Fibroblast of pulmonary artery (primary cell): ENCODE measurements at places on chromosomes 5 and 9.

DNA sequence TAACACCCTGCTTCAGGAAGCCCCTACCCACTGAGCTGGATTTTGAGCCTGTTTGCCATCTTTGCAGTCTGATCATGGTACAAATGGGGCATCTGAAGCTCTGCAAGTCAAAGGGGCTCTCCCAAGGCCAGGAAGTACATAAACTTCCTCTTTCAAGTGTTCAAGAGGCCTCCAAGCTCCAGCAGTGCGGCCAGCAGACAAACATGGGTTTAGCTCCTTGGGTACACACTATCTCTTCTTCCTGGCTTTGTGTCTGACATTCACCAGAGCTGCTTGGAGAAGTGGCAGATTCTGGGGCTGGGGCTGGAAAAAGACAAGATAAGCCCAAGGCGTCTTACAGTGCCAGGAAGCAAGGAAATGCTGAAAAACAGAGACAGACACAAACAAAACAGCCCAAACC is 34.1 kb downstream of the LAMC3 start:
- peak; percentile 21 for DNase-seq

GRCh38 chr5:34674187-34674586 is 18.1 kb downstream of the RAI14 start:
- DNase-seq, result peak; percentile 97

GRCh38 chr5:9263656-9264055 is 282.2 kb downstream of the SEMA5A start:
- no peak for DNase-seq

GRCh38 chr5:73179730-73180129 is 6.7 kb downstream of the TMEM174 start:
- DNase-seq, result no peak

DNA sequence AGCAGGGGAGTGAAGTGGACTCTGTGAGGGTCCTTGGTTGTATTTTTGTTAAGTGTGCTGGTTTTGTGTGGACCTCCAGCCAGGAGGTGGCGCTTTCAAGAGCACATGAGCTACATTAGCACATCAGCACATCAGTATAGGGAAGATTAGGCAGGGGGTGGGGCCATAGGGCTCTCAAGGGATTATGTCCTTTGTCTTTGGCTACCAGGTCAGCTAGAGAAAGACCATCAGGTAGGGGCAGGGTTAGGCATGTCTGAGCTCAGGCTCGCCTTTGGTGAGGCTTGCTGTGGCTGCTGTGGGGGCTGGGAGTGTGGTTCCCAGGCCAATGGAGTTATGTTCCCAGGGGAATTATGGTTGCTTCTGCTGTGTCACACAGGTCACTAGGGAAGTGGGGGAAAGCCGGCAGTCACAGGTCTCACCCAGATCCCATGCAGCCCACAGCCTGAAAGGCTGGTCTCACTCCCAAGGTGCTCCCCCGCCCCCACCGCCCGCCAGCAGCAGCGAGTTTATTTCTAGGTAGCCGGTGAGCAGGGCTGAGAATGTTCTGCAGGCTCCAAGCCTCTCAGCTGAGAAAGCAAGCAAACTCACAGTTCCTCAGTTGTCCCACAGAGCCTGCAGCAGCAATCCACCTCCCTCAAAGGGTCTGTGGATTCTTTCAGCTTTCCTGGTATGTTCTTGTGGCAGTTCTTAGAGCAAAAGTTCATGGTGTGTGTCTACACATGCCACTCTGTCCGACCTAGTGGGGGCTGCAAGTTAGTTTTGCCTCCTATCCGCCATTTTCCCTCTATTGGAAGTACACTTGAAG is 13.7 kb downstream of the OR1J1 start:
- DNase-seq, result no peak

DNA sequence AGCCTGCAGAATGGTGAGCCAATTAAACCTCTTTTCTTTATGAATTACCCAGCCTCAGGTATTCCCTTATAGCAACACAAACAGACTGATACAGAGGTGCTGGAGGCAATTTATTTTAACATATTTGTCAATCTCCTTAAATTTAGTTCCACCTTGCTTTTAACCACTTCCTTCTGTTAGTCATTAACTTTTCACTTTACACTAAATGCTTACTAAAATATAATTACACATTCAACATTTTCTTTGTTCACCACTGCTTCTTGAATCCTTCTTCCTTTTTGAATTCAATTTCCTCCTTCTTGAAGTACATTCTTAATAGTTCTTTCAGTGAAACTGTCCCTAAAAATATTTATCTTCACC is 39.4 kb downstream of the LYRM7 start:
- DNase-seq, result no peak

DNA sequence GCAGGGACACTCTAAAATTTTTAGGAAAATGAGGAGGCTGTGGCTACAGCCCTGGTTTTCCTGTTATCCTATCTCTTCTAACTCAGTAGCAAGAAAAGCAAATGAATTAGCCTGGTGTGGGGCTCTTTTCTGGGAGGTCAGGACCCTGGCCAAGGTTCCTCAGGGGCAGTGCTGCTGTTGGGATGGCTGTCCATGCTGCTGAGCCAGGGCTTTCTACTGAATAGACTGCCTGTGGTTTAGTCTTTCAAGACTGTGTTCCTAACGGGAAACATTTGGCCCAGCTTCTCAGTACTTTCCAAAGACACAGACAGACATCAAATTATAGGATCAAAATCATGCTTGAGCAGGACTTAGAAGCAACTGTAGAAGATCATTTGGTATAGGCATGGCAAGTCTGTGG is 18.1 kb downstream of the TNC start:
- DNase-seq, result no peak

- no peak for DNase-seq
These were observed 78.2 kb upstream of the NR4A3 start for GRCh38 chr9:99743455-99743854.

DNA sequence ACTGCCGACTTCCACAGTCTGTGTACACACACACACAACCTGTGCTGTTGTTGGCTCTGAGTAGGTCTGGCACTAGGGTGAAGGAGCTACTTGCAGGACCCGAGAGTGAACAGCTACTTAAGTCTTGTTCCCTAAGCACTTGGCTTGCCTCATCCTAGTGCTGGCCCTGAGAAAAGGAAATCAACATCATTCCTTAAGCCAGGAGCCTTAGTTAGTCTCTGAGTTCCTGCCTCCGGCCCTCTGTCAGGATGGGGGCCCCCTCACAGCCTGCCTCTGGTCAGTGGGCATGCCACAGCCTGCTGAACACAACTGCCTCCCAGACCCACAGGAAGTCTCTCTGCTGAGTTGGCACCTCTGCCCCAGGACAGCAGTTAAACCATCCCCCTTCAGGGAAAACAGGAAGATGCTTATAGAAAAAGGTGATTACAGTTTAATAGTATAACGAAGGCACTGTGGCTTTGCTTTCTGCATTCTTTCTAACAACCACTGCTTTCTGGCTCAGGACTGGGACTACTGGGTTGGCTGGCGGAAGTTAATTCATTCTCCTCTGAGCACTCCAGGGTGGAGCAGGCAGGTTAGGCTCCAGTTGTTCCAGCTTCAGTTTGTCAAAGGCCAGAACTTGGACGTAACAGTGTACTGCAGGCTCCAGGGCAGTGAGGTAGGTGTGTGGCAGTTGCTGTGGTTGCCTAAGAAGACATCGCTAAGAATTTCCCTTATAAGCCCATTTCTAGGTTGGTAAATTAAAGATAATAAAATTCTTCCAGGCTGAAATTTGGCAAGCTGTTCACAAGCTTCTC is 2.8 kb downstream of the MAMDC2 start:
- DNase-seq, result peak; percentile 22

GRCh38 chr5:74231697-74232096 is 408.8 kb downstream of the ENC1 start:
- DNase-seq, result no peak

- DNase-seq, result no peak
These were observed 48.4 kb downstream of the GALNT10 start for GRCh38 chr5:154238776-154239481.

DNA sequence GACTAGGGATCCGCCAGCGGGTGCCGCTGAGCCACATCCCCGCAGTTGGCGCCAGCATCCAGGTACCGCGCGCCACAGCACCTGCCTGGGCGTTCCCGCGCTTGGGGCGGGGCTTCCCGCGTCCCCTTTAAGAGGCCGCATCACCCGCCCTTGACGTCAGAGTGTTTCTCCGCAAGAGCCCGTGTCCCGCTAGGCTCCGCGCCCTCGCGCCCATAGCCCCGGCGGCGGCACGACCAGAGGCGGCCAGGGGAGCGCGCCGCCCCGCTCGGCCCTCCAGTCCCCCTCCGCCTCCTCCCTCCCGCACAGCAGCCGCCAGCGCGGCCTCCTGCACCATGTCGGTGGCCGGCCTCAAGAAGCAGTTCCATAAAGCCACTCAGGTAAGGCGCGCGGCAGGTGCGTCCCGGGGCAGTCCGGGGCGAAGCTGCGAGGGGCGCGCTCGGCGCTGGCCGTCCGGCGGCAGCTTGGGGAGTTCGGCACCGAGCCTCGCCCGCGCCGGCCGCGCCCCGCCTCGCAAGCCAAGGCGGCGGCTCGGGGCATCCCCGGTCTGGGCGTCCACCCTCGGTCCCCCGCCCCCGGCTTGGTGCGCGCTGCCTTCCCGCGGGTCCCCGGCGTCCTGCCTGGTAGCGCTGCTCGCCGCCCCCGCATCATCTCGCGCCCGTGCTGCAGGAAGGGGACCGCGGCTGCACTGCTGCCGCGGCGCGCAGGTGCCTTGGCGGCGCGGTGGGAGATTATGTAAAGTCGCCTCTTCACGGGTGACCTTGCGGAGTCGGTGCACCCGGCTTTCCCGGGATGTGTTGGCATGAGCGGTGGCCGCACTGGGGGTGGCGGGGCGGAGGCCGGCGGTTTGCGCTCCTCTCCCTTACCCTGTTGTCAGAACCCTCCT is at the start of gene SH3GL2:
Gene SH3GL2, plus strand, starts transcription at position 156 of the 883 bp plus-strand sequence.
- DNase-seq, result peak; percentile 11

GRCh38 chr5:59189472-59190244 is 606.8 kb downstream of the RAB3C start:
- peak; percentile 65 for DNase-seq

- DNase-seq, result peak; percentile 83
These were observed 106.4 kb upstream of the ELL2 start for GRCh38 chr5:96067894-96068614.

DNA sequence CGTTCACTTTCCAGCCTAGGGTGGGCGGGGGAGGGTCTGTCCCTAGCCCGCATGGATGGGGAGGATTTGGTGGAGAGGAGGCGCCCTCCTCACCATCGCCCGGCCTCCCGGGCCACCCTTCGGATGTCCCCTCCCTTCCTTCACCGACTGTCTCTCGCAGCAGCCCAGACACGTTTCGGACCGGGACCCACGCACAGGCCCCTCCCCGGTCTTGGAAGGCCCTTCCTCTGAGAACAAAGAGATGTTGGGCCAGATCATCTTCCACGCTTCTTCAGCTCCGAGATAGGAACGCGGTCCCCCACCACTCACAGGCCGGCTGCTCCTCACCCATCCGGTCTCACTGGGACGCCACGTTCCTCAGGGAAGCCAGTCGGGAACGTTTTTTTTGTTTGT is 640 bp upstream of the DPM2 start:
- DNase-seq, result no peak

- DNase-seq, result peak; percentile 64
These were observed 232.8 kb upstream of the PTGER4 start for GRCh38 chr5:40446910-40447309.

GRCh38 chr5:148776780-148777179 is 49.6 kb upstream of the ADRB2 start:
- DNase-seq, result peak; percentile 51

DNA sequence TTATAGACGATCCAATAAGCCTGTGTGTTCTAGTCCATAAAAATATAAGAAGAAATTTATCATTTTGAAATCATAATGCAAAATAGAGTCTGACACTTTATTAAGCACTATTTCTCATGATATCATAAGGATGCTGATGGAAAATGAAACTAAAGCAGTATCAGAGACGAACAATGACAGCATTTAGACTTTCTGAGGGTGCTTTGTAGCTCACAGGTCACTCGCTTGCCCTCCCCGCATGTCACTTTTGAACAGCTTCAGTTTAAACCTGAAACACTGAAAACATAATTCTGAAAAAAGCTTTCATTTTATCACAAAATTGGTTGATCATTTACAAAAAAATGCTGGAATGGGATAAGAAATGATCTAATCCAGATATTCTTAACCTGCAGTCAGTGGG is 247.1 kb downstream of the EBF1 start:
- no peak for DNase-seq

- no peak for DNase-seq
These were observed 20.3 kb downstream of the QSOX2 start for GRCh38 chr9:136225366-136225747.

- DNase-seq, result no peak
These were observed 58.0 kb downstream of the SLC22A5 start for GRCh38 chr5:132427281-132428146.

- peak; percentile 79 for DNase-seq
These were observed 32.2 kb upstream of the ANGPTL2 start for GRCh38 chr9:127154390-127155191.

DNA sequence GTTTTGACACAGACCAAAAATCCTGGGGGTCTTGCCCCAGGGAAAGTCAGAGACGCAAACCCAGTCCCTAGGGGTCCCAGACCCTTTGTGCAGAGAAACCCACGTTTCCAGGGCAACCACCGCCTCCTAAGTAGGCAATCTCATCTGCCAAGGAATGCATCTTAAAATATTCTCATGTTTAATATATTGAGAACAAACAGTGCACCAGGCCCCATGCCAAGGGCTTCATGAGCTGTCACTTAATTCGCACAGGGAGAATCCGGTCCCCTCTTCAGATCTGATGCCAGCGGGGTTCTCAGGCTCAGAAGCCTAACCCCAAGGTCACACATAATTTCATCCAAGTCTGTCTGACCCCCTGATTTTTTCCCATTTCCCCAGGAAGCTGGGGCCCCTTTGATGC is 28.8 kb downstream of the CPLX2 start:
- no peak for DNase-seq

DNA sequence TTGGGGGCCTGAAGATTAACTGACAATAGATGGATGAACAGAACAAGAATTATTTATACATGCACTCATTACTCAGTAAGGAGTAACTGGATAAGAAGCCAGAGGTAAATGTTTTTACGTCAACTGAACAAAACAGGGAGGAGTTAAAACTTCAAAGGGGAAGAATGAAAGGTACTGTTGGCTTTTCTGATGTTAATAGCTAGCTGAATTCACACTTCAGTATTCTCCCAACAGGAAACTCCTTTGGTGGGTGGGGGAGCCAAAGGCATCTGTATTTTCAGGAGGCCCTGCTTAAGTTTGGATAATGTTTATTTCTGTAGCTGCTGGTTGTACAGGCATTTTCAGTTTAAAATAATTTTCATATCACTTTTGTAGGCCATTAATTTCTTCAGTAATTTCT is 23.2 kb upstream of the RFK start:
- no peak for DNase-seq

- no peak for DNase-seq
These were observed 49.5 kb upstream of the LRRC14B start for GRCh38 chr5:141761-142160.

- DNase-seq, result no peak
These were observed 82.6 kb downstream of the MED27 start for GRCh38 chr9:131997076-131997475.

GRCh38 chr9:129210125-129210524 is 32.1 kb upstream of the IER5L start:
- no peak for DNase-seq

DNA sequence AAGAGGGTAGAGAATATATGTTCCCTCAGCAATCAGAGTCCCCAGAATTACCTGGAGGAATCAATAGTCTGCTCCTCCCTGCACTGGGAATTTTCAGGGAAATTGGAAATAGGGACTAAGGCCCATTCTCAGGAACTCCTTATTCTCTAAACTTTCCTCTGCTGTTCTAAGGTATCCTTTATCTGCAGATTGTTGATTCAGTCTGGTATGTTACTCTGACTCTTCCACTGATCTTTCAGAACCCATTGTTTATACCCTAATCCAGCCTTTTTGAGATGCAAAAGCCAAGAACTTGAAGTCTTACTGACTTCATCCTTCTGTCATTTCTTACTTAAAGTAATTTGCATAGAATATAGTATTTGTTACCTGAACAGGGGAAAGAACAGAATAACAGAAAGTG is 143.5 kb upstream of the PPP1R2B start:
- no peak for DNase-seq
